ENCODE measurements at places on chromosomes 12 and 14.

GRCh38 chr14:94451091-94451771 is 1.4 kb downstream of the SERPINA11 start:
- DNase-seq = no peak

GRCh38 chr12:107035733-107036132 is 48.8 kb upstream of the MTERF2 start:
- DNase-seq = no peak

DNA sequence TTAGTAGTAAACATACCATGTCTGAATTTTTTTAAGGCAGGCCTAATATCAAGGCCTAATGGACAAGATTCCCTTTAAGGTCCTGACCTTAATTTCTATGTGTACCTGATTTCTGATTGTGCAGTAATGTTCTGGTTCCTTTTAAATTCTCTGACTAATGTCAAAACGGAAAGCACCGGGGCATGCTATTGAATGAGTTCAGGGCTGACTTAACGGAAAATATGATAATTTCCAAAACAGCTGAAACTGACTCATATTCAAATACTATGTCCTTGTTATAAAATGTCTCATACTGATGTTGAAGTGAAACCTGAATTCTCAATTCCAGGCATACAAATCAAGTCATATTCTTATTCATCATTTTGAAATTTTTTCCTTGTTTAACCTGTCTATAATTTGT is 6.7 kb downstream of the TAS2R43 start:
- no peak for DNase-seq

GRCh38 chr12:76030341-76031080 is 1.1 kb downstream of the PHLDA1 start:
- DNase-seq = peak; percentile 26

GRCh38 chr12:3032770-3033538 is 44.2 kb upstream of the TSPAN9 start:
- DNase-seq = no peak

- DNase-seq = no peak
Observed at GRCh38 chr12:112294793-112295192, 87.4 kb downstream of the HECTD4 start.

DNA sequence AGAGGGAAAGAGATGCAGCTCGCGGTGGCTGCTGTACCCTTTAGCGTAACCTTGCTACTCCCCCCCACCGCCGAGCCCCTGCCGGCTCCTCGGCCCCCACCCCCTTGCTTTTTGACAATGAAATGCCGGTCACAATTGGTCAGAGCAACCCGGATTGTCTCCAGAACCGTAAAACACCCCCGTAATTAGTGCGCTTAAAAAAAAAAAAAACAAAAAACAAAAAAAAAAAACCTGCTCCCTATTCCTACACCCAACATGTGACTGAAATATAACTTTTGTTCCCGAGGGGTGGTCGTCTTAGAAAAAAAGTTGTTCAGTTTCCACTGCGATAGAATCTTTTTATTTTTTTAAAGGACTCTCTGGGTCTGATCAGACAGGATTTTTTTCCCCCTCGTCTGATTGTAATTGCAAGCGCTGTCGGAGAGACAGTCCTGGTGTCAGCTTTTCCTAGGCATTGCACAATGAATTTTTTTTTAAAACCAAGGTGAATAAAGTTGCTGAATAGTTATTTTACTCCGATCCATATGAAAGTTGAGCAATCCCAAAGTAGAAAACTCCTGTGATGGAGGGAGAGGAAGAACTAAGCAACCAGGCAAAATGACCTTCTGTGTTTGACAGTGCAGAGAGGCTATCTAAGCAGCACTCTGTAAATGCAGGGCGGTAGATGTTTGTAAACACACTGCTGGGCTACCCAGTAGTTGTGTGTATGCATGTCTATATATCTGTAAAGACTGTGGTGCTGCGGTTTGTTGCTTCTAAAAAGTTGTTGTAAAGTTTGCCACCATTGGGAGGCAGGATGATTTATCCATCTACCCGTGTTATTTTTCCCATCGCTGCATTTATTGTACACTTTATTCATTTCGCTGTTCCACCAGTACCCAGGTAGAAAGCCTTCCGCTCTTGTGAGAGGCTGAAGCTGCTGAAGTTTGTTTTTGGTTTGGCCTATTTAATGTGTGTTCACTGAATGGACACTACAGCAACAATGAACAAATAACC is 1.1 kb downstream of the ETV6 start:
- no peak for DNase-seq

DNA sequence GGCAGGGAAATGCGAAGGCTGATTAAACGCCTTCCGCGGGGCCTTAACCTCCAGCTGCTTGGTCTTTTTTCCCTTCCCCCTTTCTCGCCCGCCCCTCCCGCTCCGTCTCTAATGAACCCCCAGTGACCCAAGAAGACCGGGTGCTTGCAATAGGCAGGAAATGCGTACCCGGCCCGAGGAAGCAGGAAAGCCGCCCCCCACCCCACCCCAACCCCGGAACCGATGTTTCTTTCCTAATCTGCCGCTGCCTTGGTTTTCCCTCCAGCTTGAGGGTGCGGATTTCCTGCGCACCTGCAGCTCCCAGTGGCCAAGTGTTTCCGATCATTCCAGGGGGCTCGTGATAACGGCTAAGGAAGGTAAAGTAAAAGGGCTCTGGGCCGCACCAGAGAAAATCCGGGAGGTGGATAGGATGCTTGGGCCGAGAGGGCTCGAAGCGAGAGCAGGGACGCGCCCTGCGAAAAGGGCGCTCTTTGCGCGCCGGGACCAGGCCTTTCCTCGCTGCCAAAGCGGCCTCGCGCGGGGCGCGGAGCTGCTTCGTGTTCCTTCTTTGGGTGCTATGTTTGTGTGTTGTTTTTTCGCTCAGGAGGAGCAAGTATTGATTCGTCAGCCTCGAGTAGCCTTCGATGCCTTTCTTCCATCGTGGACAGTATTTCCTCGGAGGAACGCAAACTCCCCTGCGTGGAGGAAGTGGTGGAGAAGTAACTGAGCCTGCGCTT is 983 bp downstream of the MYF6 start:
- no peak for DNase-seq

- DNase-seq = no peak
Observed at GRCh38 chr12:118520214-118521035, 144.1 kb downstream of the SUDS3 start.

DNA sequence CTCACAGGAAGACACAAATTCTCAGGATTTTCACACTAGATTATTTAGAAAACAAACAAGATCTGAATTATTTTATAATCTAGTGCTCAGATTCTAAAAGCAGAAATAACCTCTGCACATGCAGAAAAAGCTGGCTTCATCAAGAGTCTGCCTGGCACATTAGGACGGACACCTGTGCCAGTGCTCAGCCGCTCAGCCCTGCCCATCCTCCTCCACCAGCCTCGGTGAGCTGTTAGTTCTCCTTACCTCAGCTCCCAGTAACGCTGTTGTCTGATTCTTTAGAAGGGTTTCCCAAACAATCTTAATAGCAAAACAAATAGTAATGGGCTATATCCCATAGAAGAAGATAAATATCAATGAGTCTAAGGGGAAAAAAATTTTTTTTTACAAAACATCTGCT is 27.7 kb downstream of the DUSP16 start:
- no peak for DNase-seq

GRCh38 chr12:48039151-48039550 is 34.9 kb upstream of the COL2A1 start:
- DNase-seq = no peak

GRCh38 chr12:57008178-57008577 is 1.8 kb upstream of the ZBTB39 start:
- DNase-seq = no peak

GRCh38 chr12:57853864-57854556 is 7.5 kb upstream of the CTDSP2 start:
- DNase-seq = no peak

DNA sequence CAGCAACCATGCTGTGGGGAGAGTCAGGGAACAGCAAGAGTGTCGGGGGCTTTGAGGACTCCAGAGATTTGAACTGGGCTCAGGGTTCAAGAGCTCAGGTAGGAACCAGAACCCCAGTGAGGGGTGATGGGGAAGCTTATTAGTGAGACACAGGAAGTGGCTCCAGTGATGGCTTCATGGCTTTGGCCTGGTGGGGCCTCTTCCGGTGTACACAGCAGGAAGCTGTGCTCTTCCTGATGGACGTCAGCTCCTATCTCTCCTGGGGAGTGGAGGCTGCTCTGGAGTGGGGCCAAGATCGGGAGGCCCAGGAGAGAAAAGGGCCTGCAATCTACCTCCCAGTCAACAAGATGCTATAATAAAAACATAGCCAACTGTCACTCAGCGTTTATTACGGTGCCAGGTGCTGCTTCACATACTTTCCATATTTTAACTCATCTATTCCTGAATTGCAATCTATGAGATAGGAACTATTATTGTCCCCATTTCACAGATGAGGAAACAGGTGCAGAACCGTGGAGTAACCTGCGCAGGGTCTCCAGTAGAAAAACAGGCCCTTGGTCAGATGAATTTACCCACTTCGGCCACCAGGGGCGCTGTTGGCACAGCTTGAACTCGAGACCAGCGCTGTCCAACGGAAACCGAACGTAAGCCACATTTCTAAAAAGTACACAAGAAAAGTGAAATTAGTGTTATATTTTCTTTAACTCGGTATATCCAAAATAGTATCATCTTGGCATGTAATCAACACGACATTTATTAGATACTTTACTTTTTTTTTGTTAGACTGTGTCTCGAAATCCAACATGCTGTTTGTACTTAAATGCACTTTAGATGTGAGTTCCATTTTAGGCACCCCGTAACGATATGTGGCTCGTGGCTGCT is 63.6 kb upstream of the DLK1 start:
- no peak for DNase-seq

DNA sequence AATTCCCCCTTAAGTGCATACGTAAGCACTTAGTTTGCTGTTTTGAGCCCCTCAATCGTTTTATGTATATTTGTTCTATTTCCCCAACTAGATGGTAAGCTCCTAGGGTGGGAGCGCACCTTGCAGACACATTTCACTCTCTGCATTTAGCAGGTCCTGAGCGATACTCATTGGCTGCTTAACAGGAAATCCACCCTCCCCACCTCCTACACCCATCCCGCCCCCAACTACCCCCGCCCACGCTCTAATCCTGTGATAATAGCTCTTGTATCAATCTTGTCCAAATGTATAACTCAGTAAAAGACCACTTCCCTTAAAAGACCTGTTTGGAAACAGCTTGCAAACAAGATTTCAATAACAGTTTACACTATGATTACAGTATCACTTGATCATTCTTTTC is 8.1 kb downstream of the LPAR5 start:
- no peak for DNase-seq

GRCh38 chr12:27081668-27082111 is 688 bp downstream of the C12orf71 start:
- DNase-seq = no peak

DNA sequence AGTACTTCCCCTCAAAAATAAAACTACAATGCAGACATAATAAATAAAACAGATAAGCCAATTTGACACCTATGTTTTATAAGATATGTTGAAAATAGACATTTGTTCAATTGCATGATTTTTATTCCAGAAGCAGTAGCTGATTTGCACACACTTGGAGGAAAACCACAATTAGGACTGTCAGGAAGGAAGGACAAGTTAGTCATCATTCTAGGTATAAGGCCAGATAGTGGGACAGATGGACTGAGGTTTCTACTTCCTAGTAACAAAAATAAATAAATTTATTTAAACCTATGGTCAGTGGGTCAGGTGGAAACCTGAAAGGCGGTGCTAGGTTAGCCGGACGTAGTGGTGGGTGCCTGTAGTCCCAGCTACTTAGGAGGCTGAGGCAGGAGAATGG is 141.8 kb upstream of the RASSF8 start:
- no peak for DNase-seq

DNA sequence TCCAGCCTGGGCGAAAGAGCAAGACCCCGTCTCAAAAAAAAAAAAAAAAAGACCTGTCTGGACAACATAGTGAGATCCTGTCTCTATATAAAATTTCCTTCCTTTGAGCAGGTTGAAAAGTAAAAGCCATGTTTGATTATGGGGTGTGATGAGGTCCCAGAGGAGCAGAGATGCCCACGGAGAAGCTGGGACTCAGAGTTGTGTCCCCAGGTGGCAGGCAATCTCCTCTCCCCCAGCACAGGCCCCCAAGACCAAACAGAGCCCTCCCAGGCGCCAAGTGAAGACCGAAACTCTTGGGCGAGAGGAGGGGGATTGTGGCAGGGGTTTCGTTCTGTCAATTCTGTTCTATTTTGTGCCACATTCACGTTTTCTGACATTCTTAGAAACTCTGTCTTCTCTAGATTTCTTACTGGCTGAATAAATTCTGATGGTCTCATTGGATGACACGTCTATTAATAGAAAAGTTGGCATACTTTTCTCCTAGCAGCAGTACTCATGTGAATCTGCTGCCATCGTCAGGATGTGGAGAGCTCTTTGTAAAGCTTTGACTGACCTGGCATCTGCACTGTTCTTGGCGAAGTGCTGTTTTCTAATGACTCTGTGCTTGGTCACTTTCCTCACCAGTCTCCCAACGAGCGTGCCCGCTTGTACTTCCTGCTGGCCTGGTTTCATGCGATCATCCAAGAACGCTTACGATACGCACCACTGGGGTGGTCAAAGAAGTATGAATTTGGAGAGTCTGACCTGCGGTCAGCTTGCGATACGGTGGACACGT is 43.4 kb downstream of the HSP90AA1 start:
- no peak for DNase-seq

- DNase-seq = no peak
Observed at GRCh38 chr14:103058164-103059055, 1.1 kb upstream of the CDC42BPB start.

DNA sequence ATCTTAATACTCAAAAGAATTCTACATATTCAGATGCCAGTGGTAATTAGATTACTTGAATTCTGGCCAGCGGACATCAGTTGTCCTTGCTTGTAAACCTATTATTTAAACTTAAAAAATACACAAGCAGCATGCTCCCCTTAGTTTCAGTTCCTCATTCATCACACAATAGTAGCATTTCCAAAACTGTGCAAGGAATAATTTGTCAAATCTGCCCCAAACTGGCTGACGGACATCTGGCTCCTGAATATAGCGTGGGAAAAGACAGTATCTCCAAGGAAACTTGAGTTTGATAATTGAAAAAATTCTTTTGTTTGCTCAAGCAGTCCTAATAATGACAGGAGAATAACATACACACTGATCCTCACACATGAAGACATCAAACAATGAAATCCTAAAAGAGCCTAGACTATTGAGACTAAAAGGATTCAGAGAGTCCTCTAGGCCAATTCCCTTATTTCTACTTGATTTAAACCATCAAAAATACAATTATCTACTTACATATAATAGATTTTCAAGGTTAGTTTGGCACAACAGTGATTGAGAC is 90.4 kb downstream of the KIF21A start:
- DNase-seq = no peak

DNA sequence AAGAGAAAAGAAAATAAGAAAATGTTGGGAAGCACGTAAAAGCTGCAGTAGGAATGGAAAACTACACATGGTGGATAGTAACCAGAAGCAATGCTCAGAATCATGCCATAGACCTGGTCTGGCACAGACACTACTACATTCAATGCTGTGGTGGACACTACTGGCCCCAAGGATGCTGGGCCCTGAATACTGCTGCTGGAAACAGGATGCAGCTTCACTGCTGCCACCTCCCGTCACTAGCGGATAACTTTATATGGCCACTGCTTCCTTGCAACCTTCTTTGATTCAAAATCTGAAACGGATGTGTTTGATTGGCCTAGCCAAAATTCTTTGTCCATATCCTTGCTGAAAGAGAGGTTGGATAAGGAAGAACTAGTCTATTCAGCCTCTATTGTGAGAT is 30.7 kb downstream of the ADCY6 start:
- no peak for DNase-seq

GRCh38 chr12:94225947-94226630 is 77.7 kb downstream of the PLXNC1 start:
- no peak for DNase-seq

Measured in stimulated activated CD4-positive, alpha-beta T cell treated with anti-CD3 and anti-CD28 coated beads, Interleukin-15, amount 100 ng/mL, for 1 hour (primary cell).